ENCODE measurements at places on chromosomes 6 and 20.

- DNase-seq: no peak
These were observed 4.2 kb upstream of the BMP6 start for GRCh38 chr6:7721649-7722048.

GRCh38 chr20:49534255-49534712 lies 33.7 kb downstream of the PTGIS start:
- DNase-seq: peak; percentile 38

GRCh38 chr6:81822568-81822967 lies 70.1 kb upstream of the TENT5A start:
- no peak for DNase-seq

GRCh38 chr6:43720999-43721398 lies 33.4 kb upstream of the MRPS18A start:
- no peak for DNase-seq

DNA sequence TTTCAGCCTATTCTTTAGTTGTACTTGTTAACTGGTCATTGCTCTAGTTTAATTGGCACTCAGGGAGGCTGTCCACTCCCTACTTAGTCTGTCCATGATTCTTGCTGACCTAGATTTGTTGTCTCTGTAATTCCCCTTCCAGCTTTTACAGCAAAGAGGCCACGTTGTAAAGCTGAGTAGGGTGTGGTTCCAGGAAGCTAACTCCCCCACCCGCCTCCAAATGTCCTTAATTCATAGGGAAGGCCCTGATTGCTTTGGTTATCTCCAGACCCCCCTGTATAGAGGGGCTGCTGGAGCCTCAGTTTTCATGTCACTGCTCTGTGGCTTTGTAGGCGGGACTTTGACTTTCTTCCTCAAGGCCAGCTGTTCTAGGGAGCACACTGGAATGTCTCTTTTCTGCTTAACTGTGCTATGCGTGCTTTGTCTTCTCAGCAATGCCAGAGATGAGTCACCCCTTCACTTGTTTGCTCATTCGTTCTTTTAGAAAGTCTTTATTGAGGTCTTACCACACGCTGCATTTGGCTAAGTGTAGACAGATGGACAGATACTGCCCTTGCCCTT lies 175.1 kb upstream of the JAG1 start:
- DNase-seq: no peak

DNA sequence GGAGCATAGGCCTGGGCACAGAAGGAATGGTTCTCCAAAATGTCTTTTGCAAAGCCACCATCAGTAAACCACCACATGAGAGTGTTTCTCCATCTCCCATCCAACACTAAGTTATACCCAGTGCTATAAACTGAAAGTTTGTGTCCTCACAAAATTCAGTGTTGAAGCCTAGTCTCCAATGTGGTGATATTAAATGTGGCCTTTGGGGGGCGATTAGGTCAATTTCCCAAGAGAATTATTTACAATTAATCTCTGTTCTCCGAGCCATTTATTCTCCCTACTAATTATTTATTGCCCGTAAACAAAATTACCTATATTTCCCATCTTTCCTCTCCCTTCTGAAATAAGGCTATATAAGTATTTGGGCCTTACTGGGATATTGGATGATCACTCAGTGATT lies 26.1 kb downstream of the OR2B2 start:
- no peak for DNase-seq

- no peak for DNase-seq
These were observed 338.2 kb upstream of the ZFP64 start for GRCh38 chr20:52529826-52530225.

DNA sequence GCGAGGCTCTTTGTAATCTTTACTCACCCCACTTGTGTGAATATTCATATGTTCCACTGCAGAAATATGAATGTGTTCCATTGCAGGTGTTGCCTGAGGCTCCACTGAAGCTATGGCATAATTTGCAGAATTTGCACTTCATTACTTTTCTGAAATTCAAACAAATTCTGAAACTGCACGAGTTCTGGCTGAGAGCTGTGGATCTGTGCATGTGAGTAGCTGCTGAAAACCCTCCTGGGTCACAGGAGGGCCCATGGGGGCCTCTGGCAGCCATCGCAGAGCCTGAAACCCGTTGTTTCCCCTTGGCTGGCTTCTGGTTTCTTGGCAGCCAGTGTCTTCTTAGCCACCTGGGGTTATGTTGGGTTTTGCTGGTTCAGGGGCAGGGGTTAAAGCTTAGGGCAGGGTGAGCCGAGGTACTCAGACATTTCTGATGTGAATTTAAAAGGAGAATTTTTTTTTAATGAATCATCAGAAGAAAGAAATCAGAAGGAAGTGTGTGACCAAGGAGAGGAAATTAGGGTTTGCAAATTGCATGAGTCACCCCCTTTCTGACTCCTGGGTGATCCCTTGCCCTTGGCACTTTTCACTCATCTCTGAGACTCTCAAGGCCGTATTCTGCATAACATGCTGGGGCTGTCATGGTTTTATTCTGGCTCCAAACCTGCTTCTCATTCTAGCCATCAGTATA lies 40.6 kb downstream of the TOX2 start:
- DNase-seq: no peak

DNA sequence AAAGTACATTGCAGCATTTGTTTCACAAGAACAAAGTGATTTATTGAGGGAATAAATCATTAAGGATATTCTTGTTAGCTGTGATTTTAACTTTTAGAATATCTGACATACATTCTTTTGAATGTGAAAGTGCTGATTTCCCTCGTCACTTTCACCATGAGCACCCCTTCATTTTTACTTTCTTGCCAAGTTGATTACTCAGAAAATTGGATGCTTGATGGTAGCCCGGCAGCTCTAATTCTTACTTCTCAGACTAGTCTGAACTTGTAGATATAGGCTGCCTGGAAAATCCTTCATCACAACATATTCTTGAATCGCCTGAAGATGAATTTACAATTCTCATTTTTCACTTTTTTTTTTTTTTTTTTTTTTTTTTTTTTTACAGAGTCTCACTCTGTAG lies 147.1 kb upstream of the SMLR1 start:
- DNase-seq: no peak

- no peak for DNase-seq
These were observed 4.1 kb upstream of the TOX2 start for GRCh38 chr20:43910564-43910963.

- DNase-seq: no peak
These were observed 14.3 kb upstream of the EPM2A start for GRCh38 chr6:145749632-145750031.

DNA sequence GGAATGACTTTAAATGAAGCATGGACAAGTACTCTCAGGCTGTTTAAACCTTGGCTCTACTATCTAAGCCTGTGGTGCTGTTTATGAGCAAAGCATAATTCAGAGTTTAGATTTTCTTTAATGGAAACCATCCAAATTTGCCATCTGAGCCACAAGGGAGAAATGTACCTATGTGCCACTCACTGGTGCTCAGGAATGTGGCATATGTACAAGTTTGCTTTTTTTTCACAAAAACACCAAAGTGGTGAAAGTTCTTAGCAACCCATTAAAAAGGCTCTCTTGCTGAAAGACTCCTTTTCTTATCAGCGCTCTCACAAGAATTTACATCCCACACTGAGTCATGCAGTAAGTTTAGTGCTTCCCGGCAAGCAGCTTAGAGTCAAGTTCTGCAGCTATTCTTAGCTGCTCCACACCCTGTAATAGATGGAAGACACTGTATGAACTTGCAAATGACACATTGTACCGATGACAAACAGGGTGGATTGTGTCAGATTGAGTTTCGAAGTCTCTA lies 57.3 kb upstream of the MLIP start:
- no peak for DNase-seq

All from stimulated activated CD8-positive, alpha-beta memory T cell treated with anti-CD3 and anti-CD28 coated beads, Interleukin-4, amount 100 ng/mL, for 4 hours (primary cell).